Cardiac muscle cell (in vitro differentiated cells and primary cell): ENCODE measurements at places on chromosomes 5 and 9.

- H3K4me3 ChIP-seq, result no peak overlapping the region
- H3K4me1 ChIP-seq, result no peaks in the 10 kb centered on the region
- DNase-seq, result no peak
- H3K36me3 ChIP-seq, result no peaks in the 10 kb centered on the region
- no peaks in the 10 kb centered on the region for H3K27me3 ChIP-seq
- H3K27ac ChIP-seq, result no peak overlapping the region
Measured at GRCh38 chr5:7047511-7048261, 334.5 kb downstream of the TENT4A start.

DNA sequence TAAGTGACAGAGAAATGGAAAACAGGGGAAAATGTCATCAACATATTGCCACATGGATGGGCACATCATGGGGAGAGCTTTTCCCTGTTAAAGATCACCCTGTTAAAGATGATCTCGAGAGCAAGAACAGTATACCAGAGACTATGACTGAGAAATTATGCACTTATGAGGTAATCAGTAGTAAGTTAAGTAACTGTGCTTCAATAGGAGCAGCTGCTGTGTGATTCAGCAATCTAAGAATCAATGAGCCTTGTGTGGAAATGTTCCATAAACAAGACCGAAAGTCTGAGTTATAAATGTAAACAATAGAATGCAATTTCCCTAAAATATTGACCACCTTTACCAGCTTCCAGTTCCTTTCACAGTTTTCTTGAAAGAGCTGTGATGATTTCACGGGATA, 582.3 kb downstream of the CAAP1 start:
- no peaks in the 10 kb centered on the region for H3K4me1 ChIP-seq
- H3K36me3 ChIP-seq, result no peaks in the 10 kb centered on the region
- no peak overlapping the region for H3K27ac ChIP-seq
- no peak overlapping the region for H3K4me3 ChIP-seq
- no peaks in the 10 kb centered on the region for H3K27me3 ChIP-seq

GRCh38 chr9:14993061-14993800, 83.0 kb upstream of the FREM1 start:
- no peaks in the 10 kb centered on the region for H3K36me3 ChIP-seq
- peak; percentile 95 for DNase-seq
- no peaks in the 10 kb centered on the region for H3K27me3 ChIP-seq
- H3K27ac ChIP-seq, result peak overlapping the region; percentile 70

GRCh38 chr5:139650031-139650688, 2.0 kb downstream of the CXXC5 start:
- peaks cover 45% of the 10 kb centered on the region for H3K4me1 ChIP-seq
- no peaks in the 10 kb centered on the region for H3K27me3 ChIP-seq
- no peaks in the 10 kb centered on the region for H3K36me3 ChIP-seq
- peak overlapping the region; percentile 99 for H3K27ac ChIP-seq
- peak; percentile 76 for DNase-seq
